ENCODE measurements at places on chromosomes 4 and X.

DNA sequence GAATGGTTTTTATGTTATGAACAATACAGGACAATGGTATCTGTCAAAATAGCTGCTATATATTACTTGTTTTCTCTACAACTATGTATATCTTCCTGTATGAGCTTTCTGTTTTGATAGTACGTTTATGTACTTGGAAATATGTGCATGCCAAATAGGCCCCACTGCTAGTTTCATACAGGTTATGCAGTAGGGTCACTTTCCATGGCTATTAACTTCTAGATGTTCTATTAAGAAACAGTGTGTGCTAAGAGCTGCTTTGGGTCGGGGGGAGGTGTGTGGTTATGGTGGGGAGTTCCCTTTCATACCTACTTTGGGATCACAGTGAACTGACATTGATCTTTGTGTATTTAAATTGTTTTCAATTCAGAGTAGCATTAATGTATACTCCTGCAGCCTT lies 30.9 kb downstream of the RBPJ start:
- no peak for DNase-seq

DNA sequence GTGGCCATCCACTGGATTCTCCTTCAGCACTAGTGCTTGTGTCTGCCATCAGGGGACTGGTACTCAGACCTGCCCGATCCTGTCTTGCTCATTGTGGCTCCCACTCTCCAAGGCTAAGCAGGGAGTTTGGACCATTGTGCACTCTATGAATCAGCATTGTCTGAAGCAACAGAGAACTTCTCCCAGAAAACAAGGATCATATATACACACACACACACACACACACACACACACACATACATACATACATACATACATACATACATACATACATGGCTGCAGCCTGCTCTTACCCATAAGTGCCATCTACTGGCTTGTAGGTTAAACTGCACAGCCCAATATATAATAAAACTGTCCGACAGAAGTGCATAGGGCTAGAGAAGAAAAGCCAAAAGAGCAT lies 345.3 kb upstream of the LCORL start:
- no peak for DNase-seq

- no peak for DNase-seq
Observed at GRCh38 chr4:149322203-149322602, 493.4 kb downstream of the IQCM start.

GRCh38 chr4:66574145-66574978 lies 904.1 kb upstream of the EPHA5 start:
- no peak for DNase-seq
